ENCODE measurements at places on chromosomes 4 and X.

DNA sequence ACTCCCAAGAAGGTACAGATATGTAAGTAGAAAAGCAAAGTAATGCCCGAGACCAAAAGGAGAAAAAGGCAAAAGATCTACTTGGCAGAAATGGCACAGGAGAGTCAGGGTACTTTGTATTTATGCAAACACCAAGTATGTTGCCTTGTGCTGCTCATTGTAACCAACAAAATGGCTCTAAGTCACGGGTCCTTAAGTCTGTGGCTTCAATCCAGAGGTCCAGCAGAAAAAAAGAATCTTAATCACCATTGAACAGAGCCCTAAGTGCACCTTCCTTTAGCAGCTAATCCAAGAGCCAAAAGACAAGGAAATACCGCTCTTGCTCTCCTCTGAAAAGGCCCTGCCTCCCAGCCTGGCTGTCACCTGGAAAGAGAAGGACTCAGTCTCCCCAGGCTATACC lies 324.9 kb upstream of the PPARGC1A start:
- DNase-seq = no peak

DNA sequence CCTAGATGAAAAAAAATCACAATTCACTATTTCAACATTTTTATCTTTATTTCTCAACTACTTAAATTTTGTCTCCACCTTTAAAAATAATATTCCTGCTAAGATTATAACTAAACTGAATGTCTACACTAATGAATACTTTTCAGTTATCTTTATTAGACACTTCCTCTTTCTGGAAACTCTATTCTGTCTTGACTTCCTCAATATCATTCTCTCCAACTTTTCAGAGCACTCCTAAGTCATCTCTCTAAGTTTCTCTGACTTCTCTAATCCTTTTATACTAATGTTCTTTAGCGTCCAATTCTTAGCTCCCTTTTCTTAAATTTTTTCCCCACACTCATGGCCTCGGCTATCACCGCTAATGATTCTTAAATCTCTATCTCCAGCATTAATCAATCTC lies 374.2 kb downstream of the FBXO8 start:
- DNase-seq = no peak

- DNase-seq = no peak
Measured at GRCh38 chrX:78753571-78753970, 6.1 kb downstream of the LPAR4 start.

DNA sequence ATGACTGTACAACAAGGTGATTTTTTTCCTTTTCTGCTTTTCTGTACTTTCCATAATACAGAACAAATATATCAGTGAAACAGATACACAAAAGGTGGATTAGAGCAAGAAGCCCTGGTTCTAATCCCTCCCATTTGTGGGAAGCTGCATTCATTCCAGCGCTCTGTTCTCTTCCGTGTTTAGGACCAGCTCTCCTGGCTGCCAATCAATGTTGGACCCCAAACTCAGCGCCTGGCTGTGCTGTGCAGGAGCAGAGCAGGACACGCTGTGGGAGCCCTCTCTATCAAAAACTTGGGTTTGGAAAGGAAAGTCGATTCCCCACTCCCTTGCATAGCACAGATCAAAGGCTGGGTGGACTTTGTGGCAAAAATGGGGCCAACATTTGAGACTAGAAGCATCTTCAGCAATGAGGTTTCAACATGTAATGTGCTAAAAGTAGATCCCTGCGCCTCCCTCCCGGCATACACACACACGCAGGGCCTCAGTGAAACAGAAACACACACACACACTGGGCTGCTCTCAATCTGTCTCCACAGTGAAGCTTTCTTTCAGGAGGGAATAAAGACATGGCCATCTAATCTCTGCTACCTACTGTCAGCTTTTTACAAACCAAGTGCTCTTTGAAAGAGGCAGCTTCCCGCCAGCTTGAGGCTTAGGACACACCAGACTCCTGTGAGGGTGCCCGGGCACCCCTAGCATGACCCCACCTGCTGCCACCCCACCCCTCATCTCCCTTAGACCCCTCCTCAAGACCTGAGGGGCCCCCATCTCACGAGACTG lies 12.2 kb downstream of the WDR1 start:
- DNase-seq = no peak

GRCh38 chr4:181020456-181020855 lies 1222.7 kb upstream of the TENM3 start:
- no peak for DNase-seq

- no peak for DNase-seq
Measured at GRCh38 chrX:148624951-148625474, 124.6 kb downstream of the AFF2 start.

GRCh38 chr4:13647031-13647430 lies 19.5 kb upstream of the BOD1L1 start:
- no peak for DNase-seq

GRCh38 chr4:5893004-5893580 lies at the start of gene CRMP1:
CRMP1 (minus strand) TSS chr4:5893086; CDS start chr4:5892969, 117 bp downstream.
- DNase-seq = no peak

DNA sequence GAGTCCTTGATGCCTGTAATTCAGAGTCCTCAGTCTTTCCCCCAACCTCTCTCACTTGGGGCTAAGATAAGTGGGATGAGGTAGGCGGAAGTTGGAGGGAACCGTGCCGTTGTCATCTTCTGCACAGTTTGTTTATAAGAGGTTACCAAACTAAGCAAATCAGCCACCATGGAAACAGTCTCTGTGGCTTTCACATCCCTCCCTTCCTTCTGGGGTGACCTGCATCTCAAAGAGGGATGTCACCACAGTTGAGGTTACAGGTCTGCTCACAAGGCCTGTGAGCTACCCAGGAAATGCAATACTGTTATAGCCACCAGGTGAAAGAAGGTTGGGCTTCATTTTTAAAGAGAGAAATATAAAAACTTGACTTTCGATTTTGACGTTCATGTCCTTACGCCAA lies 26.3 kb downstream of the RTL5 start:
- no peak for DNase-seq

GRCh38 chrX:141320801-141321200 lies 78.5 kb upstream of the SPANXC start:
- DNase-seq = no peak

DNA sequence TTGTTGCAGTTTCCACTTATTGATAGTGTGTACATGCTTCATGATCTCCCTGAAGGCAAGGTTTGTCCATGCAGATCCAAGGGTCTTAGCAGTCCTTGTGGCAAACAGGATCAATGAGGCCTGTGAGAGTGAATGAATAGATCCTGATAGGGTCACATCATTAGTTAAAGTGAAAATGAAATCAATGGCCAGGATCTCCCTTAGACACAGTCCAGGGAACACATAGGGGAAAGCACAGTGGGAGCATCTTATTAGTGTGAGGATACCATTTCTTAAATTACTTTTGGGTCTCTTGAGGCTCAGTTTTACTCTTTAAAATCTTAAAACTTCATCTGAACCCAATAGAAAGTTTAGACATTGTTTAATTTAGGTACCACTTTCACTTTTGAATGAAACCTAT lies 59.3 kb downstream of the ARHGAP6 start:
- no peak for DNase-seq

GRCh38 chr4:76654791-76655190 lies 219.8 kb downstream of the SHROOM3 start:
- no peak for DNase-seq

DNA sequence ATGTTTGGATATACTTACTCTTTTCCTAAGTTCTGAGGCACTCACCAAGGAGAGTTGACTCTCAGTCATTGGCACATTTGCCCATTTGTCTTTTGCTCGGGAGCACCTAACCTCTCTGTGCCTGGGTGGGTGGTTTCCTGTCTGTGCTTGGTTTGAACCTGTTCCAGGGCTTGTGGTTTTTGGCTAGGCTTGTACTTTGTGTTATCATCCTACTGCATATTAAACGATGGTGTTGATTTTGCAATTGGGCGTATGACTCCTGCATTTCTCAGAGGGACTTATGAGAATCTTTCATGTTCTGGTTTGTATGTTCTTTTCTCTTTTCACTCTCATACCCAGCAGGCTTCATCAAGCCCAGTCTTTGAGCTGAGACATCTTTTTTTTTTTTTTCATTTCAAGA lies 161.7 kb downstream of the BTC start:
- DNase-seq = no peak

GRCh38 chrX:153830640-153831428 lies 490 bp upstream of the PDZD4 start:
- DNase-seq = no peak

GRCh38 chr4:41451961-41452360 lies 86.0 kb upstream of the LIMCH1 start:
- DNase-seq = no peak

DNA sequence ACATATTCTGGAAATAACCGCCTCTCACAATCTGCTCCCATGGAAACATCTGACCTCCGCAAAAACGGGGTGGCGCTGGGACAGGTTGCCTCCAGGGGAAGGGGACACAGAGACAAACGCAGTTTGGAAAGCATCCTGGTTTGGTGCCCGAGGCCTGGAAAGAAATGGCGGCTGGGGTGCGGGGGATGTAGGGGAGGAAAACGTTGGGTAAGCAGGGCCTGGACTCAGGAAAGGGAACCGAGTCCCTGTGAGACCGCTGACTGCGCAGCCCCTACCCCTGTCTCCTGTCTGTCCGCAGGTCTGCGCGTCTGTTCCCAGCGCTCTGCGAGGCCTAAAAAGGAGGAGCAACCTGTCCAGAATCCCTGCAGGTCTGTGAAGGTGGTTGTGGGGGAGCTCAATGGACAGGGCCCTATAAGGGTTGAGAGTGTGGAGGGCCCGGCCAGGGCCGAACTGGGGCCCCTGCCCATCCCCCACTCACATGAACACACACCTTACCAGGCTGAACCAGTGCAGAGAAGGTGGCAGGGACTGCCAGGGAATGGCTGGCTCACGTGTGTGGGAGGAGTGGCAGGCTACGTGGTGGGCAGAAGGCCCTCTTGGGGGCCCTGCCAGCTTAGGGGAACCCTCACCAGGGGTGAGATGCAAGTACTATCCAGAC lies 672 bp downstream of the TCEAL3 start:
- peak; percentile 2 for DNase-seq

DNA sequence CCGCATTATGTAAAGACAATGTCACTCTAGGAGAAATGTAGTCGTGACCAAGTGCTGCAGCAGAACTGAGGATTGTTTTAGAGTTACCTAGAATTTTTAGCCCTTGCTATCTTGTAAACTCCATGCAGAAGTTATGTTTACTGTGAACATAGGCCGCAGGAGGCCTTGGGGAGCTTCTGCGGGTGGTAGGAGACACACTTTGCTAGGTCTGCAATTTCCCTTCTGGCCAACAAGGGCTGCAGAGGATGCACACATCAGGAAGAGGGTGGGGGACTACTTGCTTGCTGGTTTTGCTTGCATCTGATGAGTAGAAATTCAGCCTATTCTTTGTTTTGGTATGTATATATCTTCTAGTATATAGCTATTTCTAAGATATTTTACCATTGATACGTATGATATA lies 23.1 kb downstream of the BANK1 start:
- DNase-seq = no peak

GRCh38 chrX:133374874-133375387 lies 40.4 kb downstream of the GPC4 start:
- no peak for DNase-seq
